ENCODE measurements at places on chromosomes 1 and 21.

- no peak for DNase-seq
Observed at GRCh38 chr1:12621346-12622335, 3.6 kb upstream of the DHRS3 start.

GRCh38 chr1:201328576-201328975, 45.3 kb downstream of the PKP1 start:
- no peak for DNase-seq

DNA sequence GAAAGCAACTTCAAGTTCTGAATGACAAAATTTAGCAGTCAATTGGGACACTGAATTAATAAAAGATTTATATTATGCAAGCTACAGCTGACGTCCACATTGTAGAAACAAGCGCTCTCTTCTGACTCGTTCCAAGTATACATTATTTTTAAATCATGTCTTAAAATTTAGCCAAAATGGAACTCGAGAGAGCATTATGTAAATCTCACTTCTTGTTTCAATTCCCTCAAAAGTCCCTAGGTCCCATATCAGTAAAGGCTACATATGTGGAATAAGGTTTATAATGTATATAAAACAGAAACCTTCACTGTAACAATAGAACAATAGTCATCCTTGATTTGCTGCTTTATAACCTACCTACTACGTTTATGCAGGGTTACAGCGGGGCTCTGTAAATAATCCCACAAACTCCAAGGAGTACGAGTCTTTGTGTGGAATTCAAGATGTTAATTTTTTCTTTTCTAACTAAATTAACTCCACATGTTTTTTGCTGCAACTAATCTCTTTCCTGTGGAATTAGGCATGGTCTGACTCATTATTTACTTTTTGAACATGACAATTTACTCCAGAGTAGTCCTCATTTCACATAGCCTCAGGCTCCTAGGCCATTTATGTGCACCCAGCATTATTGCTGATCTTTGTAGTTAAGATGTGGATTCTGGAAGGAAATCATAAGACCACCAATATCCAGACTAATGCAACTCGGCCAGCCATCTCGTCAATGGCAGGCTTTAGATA, 785.1 kb downstream of the LTN1 start:
- DNase-seq = no peak

DNA sequence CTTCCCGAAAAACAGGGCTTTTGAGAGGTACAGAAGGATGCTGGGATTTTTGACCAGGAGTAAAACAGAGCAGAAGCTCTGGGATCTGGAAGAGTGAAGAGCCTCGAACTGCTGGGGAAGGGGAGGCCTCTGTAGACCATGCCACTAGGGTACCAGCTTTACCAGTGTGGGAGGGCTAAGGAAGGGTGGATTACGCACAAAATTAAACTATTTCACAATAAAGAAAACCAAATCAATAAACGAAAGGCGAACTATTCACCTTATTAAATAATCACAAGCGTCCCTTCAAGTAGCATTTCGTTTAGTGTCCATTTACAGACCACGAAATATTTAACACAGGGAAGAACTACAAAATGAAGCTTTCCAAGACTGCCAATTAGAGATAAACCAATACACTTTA, 723 bp downstream of the CZIB start:
- DNase-seq = no peak

DNA sequence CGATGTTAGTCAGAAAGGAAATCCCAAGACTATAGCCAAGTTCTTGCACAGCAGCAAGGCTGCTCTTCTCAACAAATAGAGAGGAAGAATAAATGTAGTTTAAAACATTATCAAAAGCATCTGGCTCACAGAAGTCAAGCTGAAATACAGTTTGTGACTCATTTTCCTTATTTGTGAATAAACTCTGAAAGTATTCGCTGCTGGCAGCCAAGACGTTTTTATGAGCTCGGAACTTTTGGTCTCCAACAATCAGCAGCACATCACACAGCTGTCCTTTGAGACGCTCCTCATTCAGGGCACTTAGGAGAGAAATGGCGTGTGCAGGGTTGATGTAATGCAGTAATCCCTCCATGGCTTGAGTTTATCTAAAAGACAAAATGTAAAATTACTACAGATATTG, 16.4 kb downstream of the ZBTB21 start:
- DNase-seq = no peak

- no peak for DNase-seq
Observed at GRCh38 chr1:7919880-7920279, 20.8 kb downstream of the TNFRSF9 start.

GRCh38 chr1:53122201-53122885, 20.1 kb downstream of the SLC1A7 start:
- DNase-seq = no peak

DNA sequence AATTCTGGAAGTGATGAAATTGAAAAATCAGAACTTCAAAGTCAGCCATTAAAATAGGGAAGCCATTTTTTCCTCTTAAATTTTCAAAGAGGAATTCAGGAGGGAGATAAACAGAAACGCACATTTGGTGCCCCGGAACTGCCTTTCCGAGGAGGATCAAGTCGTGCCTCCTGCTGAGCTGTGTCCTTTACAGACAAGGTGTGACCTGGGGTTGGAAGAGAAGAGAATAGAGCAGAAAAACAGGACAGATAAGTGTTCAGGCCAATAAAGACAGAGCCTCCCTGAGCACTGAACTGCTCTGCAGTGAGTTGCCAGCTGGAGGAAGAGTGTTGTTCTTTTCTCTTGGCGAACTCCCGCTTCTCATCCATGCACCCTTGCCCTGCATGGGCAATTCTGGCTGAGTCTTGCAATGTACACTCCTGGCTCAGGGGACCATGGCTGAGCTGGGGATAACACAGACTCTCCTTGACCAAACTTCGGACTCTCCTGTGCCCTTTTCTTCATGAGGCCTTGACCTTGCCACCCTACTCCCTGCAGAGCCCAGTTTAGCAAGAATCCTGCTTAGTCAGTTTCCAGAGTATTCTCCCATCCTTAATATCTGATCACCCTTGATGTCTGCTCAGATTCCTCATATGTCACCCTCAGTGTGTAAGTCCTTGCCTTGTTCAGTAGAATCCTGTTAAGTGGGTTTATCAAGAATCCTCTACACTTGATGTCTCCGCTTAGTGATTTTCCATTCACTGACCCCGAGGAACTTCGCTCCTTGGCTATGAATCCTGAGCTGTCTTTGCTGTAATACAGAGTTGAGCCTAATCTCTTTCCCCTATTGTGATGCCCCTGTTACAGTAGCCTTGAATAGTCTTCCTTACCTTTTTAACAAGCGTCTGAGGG, 1.3 kb upstream of the MTARC1 start:
- no peak for DNase-seq

DNA sequence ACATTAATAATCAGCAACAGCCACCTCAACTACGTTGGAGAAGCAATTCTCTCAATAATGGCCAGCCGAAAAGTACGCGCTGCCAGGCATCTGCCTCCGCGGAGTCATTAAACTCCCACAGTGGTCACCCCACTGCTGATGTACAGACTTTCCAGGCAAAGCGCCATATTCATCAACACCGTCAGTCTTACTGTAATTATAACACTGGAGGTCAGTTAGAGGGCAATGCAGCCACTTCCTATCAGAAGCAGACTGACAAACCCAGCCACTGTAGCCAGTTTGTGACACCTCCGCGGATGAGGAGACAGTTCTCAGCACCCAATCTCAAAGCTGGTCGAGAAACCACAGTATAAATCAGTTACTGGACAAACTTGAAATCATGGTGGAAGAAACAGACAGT, 93.9 kb downstream of the KIF1B start:
- DNase-seq = no peak

DNA sequence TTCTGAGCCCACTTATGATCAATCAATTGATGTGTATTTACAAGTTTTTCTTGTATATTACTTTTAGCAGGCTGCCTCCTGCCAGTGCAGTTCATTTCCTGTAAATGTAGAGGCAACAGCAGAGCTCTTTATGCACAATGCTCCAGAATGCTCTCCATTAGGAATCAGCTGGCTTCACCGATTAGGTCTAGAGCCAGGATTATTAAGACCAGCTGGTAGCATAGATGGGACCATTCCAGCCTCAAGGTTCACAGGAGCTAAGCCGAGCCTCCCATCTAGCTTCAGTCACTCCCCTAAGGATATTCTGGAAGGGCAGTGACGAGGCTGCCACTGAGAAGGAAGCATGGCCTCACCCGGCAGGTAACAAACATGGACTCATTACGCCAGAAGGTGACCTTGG, 36.8 kb downstream of the DHRS3 start:
- no peak for DNase-seq

DNA sequence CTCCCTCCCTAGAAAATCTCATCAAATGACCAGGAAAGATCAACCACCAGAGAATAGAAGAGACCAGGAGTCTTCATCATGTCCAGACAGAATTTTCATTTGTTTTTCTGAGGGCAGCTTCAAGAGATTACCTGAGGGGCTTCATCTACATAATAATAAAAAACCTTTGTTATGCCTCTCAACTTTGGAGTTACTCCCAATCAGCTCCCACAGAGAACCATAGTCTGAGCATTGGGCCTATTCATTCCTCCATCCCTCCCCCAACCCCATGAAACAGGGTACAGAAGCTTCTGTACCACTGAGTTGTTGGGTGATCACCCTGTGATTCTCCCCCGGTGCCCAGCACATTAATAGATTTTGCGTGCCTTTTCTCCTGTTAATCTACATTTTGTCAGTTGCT, 53.3 kb upstream of the PRRC2C start:
- no peak for DNase-seq

DNA sequence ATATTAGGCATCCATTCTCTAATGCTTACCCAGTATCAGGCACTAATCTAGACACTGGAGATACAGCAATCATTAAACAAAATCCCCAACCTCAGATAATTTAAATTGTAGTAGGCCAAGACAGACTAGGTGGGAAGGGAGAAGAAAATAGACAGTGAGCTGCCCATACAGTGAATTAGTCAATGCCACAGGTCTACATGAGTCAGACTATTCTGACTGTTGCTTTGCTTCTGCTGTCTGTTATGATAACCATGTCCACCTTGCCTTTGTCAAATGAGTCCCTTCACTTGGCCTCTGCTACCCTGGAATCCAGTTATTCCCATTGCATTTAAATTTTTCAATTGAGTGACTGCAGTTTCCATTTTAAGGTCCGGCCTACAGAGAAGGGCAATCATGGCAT, 59.5 kb downstream of the PIK3R3 start:
- no peak for DNase-seq

- no peak for DNase-seq
Observed at GRCh38 chr1:229699613-229700267, 73.7 kb downstream of the URB2 start.

GRCh38 chr1:245810181-245810769, 655.5 kb downstream of the KIF26B start:
- no peak for DNase-seq

GRCh38 chr1:1246577-1247340, at the start of gene C1QTNF12:
Gene C1QTNF12 (minus strand): TSS chr1:1246722. CDS start chr1:1246690, 32 bp downstream.
- no peak for DNase-seq

DNA sequence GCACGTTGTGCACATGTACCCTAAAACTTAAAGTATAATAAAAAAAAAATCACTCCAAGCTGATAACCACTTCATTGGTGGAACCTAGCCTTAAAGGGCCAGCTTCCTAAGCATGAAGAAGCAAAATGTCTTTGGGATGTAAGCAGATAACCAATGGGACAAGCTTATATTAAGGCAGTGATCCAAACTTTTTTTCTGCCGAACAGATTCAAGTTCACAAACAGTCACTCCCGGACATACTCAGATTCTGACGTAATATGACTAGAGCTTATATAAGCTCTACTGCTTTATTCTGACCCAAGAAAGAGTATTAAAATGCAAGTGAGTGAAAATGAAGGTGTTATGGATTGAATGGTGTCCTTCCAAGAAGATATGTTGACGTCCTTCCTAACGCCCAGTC, 44.9 kb upstream of the HIVEP3 start:
- DNase-seq = no peak

DNA sequence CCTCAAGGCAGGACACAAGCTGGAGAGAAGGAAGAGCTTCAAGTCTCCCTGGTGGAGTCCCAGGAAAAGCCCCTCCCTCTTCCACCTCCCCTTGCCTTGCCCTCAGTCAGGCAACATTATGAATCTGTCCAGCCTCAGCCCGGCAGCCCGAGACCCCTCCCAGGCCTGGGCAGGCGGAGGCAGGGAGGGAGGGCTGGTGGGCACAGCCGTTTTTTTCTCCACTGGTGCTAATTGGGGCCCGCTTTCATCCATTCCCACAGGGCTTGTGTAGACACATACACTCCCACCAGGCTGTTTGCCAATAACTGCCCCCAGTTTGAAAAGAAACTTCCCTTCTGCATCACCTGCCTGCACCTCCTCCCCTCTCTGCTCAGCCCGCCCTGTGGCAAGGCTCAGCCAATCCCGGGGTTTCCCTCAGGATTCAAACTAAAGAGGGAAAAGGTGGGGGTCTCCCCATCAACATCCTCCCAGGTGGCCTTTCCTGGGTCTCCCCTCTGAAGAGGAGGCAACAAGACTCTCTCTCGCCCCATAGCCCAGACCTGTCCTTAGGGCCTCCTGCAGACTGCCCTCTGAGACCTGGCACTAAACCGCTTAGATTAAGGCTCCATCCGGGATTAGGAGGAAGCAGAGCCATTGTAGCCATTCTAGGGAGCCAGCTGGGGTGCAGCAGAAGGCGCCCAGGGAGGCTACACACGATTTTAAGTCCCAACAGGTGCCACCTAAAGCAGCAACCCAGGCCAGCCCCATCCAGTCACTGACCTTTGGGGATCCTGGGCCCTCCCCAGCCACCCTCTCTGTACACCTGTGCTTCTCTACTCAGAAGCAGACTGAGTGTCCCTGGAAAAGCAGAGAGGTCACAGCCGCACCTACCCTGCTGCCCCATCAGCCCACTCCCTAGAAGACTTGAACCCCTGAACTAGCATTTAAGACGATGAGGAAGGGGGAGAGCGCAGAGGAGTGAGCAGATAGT, 3.5 kb downstream of the IGSF9 start:
- DNase-seq = no peak

DNA sequence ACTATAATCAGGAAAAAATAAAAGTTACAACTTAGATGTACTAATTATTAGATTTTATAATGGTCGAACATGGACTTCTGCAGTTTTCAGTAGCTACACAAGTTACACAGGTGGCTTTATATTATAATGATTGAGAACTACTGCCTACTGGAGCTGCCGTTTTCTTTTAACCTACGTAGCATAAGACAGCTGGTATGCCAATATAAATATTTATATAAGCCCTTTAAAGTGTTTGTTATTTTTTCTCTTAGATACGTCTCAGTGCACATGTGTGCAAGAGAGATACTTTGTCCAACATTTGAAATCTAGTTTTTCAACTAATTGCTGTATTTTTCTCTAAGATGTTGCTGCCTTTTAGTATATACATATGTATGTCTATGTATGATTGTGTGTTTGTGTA, 42.4 kb downstream of the PDC start:
- no peak for DNase-seq

GRCh38 chr1:170354690-170355089, 177.3 kb upstream of the GORAB start:
- DNase-seq = no peak

- peak; percentile 82 for DNase-seq
Observed at GRCh38 chr1:234858722-234859121, 248.7 kb upstream of the IRF2BP2 start.

DNA sequence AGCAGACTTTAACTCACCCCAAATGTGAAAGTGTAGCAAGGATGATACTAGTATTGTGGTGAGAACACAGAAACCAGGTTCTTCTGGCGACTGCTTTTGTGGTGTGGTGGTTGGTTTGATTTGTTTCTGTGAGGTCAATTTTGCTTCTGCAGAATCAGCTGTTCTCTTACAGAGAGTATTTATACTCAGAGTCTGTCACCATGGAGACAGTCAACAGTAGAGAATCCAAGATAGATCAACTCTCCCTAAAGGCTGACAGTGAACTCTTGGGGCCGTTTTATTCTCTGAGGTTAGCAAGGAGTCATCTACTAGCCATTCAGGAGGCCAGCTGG, at the start of gene CFAP107:
CFAP107 (plus strand) TSS at position 209 of the 332 bp plus-strand sequence. CDS start 231 bp downstream, outside the sequence.
- no peak for DNase-seq
